SHP77 (cell line): ENCODE measurements at places on chromosomes 2 and 18.

- DNase-seq, result no peak
Measured at GRCh38 chr2:207394812-207395534, 134.8 kb upstream of the CREB1 start.

DNA sequence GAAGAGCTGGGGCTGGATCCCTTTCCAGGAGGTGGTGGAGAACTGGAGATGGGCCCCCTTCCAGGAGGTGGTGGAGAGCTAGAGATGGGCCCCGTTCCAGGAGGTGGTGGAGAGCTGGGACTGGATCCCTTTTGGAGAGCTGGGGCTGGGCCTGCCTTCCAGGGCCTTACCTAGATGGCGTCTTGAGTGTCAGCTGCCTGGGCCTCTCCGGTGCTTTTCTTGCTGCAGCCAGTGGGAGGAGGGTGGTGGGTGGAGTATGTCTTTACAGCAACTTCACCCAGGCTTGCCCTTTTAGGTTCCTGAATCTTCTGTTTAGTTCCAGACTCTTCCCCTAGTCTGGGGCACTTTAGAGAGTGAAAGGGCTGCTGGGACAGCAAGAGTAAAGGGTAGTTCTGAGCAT, 19.1 kb upstream of the TXNDC2 start:
- no peak for DNase-seq

- no peak for DNase-seq
Measured at GRCh38 chr2:222334914-222335313, 36.1 kb upstream of the PAX3 start.

DNA sequence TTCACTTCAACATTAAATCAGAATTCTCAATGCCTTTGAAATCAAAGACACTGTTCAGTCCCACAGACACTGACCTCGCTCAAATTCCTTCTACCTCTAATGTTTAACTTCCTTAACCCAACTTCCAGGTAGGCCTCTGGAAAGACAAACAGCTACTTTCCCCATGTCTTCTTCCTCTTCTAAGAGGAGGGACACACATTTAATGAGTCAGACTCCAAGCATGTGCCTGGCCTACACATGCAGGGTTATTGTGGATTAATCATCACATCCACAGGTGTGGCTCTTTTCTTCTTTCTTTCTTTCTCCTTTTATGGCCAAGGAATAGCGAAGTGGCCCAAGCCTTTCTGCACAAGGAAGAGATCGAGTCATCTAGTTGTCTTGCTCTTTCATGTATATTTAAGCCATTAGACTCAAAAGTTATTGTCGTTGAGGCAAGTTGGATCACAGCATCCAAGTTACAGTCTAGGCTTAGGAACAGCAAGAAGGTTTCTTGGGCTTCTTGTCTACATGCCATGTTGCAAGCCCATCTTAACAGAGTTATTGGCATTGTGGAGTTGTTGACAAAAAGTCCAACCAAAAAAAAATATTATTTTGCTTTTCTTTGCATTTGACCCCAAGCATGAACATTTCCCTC, 387.8 kb downstream of the IRS1 start:
- DNase-seq, result no peak

GRCh38 chr2:36423172-36423571, 67.6 kb downstream of the CRIM1 start:
- no peak for DNase-seq

DNA sequence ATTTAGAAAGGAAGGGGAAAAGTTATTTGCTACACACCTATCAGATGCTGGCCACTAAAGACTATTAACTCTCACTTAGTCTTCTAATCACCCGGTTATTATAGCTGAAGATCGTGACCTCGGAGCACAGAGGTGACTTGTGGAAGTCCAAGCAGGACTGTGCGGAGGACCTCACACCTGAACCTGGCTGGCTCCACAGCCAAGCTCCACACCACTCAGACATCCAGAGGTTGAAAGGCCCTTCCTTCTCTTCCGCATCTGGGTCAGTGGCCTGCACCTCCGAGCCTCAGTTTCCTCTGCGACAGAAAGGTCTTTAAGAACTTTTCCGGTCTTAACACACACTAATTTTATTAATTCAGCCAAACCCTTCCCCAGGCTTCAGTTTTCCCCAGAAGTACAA, 57.9 kb downstream of the TNS1 start:
- DNase-seq, result no peak

DNA sequence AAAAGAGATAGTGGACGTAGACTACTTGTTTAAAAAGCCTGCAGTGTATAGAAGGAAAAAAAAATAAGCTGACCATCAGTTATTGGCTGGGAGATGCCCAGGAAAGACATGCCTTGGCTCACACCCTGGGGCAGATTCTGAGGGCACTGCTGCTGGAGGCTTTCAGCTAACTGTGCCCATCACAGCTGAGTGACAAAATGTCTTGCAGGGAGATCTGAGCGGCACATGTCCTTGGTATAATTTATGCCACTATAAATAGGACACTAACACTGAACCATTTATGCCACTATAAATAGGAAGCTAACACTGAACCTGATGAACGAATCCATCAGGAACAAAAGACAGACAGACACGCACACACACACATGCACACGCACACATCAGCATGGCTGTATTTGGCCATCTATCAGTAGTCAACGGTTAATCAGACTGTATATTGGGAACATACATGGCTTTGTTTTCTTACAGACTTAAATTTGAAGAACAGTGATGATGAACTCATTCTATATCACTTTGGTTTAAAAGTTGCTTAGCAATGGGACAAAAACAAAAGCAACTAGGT, 68.2 kb upstream of the NOSTRIN start:
- DNase-seq, result no peak

DNA sequence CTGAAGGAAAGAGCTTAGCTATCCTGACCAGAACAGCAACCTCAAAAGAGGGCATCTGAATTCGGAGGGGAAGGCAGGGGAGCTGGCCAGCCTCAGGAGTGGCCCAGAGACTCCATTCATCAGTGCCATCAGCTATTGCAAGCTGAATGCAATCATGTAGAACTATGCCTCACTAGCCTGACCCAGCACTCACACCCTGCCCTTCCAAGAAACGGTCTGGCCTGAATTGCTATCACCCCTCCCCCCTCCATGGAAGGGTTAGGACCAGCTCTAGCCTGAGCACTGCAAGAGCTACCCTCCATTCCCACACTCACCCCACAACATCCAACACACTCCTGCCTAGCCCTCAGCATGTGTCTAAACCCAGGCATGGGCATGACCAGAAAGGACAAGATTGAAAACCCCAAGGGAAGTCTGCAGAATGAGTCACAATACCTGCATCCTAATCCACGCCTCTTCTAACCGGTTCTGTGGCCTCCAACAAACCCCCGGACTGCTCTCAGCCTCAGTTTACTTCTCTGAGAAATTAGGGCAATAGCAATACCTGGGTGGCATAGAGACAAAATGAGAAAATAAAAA, 120.3 kb downstream of the BCL11A start:
- no peak for DNase-seq

- no peak for DNase-seq
Measured at GRCh38 chr2:201852462-201852861, 46.1 kb downstream of the CDK15 start.

DNA sequence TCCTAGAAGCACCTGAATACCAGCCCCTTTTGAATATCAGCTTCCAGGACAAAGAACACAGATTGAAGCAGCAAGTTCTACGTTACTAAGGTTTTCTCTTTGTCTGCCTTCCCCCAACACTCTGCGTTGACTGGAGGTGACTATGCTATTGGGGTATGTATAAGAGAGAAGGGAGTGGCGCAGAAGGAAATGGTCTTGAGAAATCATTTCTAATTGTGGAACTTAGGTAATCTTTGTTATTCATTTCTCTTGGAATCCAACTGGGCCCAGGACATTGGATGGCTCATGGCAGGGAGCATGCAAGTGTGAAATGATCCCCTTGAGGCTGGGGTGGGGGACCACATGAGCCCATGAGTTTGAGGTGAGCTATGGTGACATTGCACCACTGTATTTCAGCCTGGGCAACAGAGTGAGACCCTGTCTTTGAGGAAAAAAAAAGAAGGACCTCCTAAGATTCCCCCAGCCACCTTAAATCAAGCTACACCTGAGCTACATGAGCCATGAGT, 29.7 kb downstream of the XDH start:
- DNase-seq, result no peak

- no peak for DNase-seq
Measured at GRCh38 chr2:197304556-197305011, 6.0 kb downstream of the ANKRD44 start.

DNA sequence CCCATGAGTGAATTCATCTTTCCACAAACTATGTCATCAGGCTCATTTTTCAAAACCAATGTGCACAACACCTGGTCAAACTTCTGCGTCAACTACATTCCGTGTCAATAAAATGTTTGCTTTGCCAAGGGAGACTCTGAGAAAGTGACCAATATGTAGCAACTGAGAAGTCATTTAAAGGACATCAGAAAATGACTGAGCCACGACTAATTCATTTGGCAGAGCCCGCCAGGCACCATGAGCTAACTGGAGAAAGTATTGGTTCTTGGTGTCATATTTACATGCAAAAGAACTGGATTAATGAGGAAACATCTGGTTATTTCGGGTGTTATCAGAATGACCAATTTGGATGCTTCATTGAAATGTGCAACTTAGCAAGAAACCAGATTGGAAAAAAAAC, 7.2 kb downstream of the RND3 start:
- DNase-seq, result no peak

- no peak for DNase-seq
Measured at GRCh38 chr2:205637320-205637602, 45.0 kb upstream of the NRP2 start.

DNA sequence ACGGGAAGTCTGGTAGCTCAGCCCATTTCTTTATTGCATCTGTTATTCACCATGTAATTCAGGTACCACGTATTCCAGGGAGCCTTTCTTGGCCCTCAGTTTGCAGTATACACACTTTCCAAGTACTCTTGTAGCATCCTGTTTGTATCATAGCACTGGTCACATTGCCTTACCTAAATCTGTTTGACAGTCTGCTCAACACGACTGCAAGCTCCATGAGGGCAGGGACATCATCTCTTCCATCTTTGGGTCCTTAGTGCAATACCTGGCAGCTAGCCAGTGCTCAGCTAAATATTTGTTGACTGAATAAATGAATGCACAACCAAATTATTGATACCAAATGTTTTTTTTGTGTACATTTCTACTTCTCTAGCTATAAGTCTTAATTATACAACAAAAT, 11.2 kb upstream of the IL18R1 start:
- DNase-seq, result no peak

GRCh38 chr2:18301421-18302139, 258.9 kb downstream of the RDH14 start:
- no peak for DNase-seq

DNA sequence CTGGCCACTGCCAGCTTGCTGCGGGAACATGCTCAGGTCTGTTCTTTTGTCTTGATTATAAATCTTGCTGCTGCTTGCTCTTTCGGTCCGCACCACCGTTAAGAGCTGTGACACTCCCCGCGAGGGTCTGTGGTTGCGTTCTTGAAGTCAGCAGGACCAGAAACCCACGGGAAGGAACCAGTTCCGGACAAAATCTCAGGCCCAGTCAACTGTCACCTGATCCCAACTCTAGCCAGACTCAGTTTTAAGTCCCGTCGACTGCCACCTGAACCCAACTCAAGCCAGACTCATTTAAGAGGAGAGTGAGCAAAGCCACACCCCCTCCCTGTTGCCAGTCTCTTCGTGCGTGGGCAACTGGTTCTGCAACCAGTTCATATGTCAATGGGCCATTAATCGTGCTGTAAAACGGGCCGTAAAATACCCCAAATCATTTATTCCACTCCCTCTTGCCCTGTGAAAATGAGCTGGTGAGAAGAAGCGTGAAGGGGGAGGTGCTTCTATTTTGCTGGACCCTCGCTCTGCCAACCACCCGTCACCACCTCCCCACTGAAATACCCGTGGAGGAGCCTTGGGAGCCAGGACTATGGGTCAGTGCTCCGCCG, 224.3 kb downstream of the NDUFA10 start:
- no peak for DNase-seq

DNA sequence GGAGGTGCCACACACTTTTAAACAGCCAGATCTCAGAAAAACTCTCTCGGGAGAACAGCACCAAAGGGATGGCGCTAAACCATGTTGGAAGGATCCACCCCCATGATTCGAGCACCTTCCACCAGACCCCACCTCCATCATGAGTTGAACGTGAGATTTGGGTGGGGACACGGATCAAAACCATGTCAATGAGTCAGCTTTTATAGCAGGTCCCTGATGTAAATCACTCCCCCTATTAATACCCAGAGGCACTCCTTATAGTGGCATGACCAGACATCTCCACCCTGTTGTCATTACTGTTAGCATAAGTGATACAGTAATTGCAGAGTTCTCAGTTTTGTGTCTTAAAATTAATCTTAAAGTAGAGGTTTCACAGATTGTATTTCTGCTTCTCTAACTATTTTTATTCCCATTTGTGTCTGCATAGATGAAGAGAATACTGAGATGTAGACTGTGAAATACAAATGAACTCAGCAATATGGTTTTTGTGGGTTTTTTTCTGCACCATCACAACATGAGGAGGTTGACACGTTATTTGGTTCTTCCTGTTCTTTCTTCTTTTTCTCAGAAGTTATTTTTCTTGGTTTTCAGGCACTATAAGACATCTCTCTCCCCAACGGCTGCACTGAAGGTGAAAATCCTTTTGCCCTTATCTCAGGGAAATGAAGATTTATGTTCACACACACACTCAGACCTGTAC, 218.2 kb downstream of the ARL4C start:
- no peak for DNase-seq

GRCh38 chr18:79784965-79785770, 12.6 kb upstream of the KCNG2 start:
- DNase-seq, result no peak

DNA sequence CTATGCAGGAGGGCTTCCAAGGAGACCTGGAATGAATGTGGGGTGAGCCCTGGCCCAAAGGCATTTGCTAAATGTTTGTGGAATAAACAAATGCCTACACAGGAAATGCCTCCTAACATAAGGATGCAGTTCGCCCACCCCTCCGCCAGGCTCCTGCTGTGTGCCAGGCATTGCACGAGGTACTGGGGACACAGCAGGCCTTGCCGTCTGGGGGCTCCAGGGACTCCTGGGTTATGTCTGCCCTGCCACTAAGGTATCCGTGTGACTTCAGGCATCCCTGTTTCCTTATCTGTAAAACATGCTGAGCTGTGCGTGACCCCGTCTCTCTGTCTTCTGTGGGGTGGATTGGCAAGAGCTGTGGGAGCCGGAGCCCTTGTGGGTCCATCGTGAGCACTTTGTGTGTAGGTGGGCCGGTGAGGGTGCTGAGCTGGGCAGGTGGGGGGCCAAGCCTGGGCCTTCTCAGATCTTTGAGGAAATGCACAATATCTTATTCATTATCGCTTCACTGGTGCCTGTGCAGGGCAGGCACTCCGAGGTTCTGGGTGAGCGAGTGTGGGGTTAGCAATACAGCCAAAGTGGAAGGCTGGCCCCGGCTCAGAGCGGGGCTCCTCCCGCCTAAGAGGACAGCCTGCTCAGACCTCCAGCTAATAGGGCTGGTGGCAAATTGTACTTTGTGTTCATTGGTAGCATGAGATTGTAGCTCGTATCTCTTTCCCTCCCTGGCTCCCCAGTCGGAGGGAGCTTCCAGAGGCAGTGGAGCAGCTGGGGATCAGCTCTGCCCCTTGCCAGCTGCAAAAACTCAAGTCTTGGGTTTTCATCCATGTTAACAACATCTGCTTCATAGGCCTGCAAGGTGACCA, 126.8 kb downstream of the GLI2 start:
- DNase-seq, result no peak

- no peak for DNase-seq
Measured at GRCh38 chr18:80159713-80160636, 50.9 kb downstream of the ADNP2 start.
